AG09319 (cell line): ENCODE measurements at places on chromosomes 13 and 19.

DNA sequence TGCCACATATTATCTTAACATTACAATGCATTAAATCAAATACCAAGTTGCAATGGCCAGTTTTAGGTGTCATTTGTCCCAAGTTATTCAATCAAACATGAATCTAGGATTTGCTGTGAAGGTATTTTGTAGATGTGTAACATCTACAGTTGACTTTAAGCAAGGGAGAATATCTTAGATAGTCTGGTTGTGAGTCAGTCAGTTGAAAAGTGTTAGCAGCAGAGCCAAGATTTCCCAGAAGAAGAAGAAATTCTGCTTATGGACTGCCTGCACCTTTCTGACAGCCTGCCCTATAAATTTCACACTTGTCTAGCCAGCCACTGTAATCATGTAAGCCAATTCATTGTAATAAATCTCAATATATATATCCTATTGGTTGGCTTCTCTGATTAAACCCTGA is 41.3 kb upstream of the INTS6 start:
- no peak for DNase-seq

GRCh38 chr13:48983331-48983730 is 7.6 kb downstream of the FNDC3A start:
- no peak for DNase-seq

- no peak for DNase-seq
Measured at GRCh38 chr13:92175330-92175729, 776.9 kb downstream of the GPC5 start.

DNA sequence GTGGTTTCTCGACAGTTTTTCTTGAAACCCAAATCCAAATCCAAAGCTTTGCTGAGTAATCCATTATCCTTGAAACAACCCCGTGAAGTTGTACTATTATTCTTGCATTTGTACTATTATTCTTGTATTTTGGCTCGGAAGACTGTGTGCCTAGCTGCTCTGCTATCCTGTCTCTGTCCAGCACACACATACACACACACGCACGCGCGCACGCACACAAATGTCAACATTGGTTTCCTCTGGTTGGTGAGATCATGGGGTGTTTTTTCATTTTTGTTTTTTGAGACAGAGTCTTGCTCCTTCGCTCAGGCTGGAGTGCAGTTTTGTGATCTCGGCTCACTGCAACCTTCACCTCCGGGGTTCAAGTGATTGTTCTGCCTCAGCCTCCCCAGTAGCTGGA is 14.9 kb upstream of the KLK4 start:
- DNase-seq = no peak

GRCh38 chr13:38398711-38399493 is 49.3 kb downstream of the UFM1 start:
- peak; percentile 64 for DNase-seq

DNA sequence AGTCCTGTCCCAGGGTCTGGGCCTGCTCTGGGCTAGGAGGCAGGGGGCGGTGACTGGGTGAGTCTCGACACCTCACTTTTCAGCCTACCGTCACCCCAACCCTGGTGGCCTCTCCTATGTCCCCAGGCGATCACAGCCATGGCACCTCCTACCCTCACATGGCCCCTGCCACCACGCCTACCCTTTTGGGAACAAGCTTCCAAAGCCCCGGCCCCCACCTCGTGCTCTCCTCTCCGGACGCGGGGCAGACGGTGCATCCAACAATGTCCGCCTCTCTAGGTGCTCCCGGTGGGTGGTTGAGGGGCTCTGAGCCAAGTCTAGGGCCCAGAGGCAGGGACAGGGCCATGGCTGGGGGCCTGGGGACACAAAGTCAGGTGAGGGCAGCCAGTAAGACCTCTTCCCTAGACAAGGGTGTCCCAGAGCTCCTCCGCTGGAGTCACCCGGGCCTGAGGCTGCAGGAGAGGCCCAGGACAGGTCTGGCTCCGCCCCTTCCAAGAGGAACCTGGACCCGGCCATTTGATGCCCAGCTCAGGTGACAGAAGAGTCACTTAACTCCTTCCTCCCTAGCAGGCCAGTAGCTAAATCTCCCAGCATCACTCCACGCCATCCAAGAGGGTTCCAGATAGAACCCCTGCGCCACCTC is at the start of gene SYNE4:
Gene SYNE4, minus strand, starts transcription at position 478 of the 643 bp plus-strand sequence. Its CDS starts 132 bp downstream, at position 346.
- no peak for DNase-seq

DNA sequence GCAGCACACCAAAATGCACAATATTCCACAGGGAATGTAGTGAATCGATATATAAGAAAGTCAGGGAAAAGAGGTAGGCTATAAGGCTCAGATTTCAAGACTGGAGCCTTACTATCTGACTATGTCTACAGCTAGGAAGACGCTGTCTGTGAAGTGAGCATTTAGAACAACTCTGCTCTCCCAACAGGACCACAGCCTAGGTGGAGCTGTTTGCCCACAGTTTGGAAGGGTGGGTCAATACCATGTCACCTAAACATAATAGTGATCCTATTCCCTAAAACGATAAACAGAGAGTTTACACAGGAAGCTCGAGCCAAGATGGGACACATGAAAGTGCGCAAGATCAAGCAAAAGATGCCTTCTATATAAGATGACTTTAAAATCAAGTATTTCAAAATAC is 2486.0 kb upstream of the PCDH20 start:
- no peak for DNase-seq

DNA sequence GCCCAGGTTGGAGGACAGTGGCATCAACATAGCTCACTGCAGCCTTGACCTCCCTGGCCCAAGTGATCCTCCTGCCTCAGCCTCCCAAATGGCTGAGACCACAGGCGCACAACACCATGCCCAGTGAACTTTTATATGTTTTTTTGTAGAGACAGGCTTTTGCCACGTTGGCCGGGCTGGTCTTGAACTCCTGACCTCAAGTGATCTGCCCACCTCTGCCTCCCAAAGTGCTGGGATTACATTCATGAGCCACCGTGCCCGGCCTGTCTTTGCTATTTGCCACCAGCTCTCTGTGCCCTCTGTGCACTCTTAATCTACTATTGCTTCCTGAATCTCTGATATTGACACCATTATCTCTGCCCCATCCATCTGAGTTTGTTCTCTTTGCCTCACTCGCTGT is 34.3 kb upstream of the LRRC4B start:
- no peak for DNase-seq

- DNase-seq = no peak
Measured at GRCh38 chr19:51097166-51097738, 11.0 kb downstream of the CTU1 start.

GRCh38 chr13:108426893-108427292 is 157.4 kb downstream of the TNFSF13B start:
- DNase-seq = no peak

GRCh38 chr13:106462710-106463109 is 72.8 kb downstream of the EFNB2 start:
- DNase-seq = no peak

DNA sequence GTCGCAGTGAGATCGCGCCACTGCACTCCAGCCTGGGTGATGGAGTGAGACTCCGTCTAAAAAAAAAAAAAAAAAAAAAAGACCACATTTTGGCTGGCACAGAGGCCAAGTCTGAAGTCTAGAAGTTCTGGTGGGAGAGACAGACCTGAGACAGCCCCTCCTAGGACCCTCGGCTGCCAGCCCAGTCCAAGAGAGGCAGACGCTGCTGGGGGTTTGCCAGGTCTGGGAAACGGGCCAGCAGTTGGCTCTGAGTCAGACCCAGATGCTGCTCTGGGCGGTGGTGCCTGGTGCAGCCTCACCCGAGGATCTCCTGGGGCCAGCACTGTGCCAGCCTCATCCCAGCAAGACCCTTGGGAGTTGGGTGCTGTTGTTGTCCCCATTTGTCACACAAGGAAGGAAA is 5.8 kb downstream of the FCHO1 start:
- DNase-seq = no peak

DNA sequence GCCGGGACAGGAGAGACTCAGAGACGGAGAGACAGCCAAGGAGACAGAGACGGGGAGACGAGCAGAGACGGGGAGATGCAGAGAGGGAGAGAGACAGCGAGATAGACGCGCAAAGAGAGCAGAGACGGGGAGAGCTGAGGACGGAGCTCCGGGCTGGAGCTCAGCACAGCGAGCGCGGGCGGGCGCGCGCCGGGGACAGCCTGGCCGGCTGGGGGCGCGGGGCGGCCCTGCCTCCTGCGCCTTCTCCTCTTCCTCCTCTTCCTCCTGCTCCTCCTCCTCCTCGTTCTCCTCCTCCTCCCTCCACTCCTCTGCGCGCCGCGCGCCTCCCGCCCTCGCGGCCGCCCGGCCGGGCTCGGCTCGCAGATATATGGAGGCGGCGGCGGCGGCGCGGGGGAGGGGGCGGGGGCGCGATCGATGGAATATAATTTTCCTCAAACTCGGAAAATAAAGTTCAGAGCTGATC is at the start of gene ERFL:
Gene ERFL, minus strand, starts transcription at position 229 of the 463 bp plus-strand sequence. CDS start 15,530 bp downstream, outside the sequence.
- no peak for DNase-seq

DNA sequence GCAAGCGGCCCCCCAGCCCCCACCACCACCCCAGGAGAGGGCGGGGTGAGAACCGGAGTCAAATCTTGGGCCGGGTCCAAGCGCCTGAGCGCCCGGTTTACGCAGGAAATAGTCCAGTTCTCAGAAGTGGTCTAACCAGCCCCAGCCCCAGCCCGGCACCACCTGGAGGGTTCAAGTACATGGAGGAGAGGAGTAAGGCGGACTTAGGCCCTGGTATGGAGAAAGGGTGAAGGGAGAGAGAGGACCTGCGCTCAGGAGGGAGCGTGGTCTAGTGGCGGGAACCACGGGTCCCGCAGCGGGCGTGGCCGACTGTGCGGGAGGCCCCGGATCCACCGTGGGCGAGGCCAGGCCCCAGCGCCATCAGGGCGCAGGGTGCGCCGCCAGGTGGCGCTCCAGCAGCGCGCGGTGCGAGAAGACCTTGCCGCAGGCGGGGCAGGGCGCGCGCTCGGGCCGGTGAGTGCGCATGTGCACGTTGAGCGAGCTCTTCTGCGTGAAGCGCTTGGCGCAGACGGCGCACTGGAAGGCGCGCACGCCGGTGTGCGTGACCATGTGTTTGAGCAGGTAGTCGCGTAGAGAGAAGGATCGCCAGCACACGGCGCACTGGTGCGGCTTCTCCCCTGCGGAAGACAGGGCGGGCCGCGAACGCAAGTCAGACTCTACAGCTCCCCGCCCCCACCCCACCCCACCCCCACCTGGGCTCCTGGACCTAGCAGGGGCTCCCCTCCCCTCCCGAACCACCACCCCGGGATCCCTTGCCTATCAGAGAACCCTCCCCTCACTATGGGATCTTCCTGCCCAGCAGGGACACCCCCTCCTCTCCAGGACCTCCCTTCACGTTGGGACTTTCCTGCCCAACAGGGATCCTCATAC is 2.1 kb upstream of the SLC27A5 start:
- DNase-seq = peak; percentile 63

GRCh38 chr19:11963566-11964355 is 1.1 kb upstream of the ZNF763 start:
- DNase-seq = peak; percentile 40

- no peak for DNase-seq
Measured at GRCh38 chr13:94696171-94696570, 16.2 kb downstream of the SOX21 start.

GRCh38 chr13:111584101-111584672 is 263.7 kb downstream of the TEX29 start:
- no peak for DNase-seq

GRCh38 chr13:25148402-25148771 is 23.7 kb downstream of the AMER2 start:
- no peak for DNase-seq

DNA sequence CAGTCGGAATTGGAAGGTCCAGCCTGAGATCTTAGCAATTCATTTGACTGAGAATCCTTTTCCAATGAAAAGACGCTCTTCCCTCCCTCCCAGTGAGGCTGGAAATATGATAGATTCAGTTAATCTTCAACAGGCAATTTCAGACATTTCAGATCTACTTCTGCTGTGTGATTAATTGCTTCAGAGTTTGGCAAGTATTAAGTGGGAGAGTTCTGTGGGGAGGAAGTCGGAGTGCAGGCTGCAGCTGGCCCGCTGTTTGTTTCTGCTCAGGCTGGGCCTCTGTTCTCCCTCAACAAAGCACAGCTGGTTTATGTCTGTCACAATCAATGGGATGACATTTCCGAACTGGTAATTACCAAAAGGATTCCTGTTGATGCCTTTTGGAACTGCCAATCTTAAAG is 178.2 kb downstream of the NDFIP2 start:
- DNase-seq = no peak

GRCh38 chr19:17136617-17137016 is 61.0 kb downstream of the MYO9B start:
- no peak for DNase-seq

DNA sequence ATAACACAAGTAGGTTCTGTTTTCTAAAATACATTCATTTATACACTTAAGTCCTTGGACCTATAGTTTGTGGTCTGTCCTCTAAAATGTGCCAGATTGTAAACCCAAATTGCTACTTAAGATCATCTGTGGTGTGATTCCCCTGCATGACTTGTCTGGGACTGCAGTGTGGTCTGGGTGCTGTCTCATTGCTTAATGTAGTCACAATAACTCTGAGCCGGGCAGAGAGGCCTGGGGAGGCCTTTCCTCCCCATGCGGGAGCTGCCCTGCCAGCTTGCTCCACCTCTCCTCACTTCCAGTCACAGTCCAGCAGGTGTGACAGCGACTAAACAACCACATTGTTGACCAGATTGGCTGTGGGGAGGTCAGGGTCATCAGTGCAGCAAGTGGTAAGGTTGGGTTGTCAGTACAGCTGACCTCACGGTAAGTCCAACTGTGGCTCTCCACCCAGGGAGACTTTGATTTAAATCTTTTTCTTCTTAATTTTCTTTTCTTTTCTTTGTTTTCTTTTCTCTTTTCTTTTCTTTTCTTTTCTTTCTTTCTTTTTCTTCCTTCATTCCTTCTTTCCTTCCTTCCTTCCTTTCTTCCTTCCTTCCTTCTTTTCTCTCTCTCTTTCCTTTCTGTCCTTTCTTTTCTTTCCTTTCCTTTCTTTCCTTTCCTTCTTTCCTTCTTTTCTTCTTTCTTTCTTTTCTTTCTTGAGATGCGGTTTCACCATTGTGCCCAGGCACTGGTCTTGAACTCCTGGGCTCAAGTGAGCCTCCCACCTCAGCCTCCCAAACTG is 4.4 kb upstream of the TUBA3C start:
- DNase-seq = no peak

GRCh38 chr13:22214184-22214583 is 543.3 kb downstream of the FGF9 start:
- no peak for DNase-seq

DNA sequence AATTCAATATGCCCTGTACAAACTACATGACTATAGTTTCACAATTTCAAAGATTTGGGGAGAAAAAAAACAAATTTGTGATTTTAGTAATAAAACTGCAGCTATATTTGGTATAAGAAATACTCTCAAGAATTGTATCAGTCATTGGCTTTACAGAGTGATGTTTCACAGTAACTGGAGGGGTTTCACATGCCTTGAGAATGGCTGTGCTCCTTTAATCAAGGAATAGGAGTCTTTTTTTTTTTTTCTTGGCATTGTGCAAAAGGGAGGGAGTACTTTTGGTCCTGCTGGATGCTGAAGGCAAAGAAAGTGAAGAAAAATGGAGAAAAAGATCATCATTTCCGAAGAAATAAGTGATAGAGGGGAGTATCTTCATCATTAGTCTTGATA is 6.8 kb downstream of the ZNF507 start:
- DNase-seq = no peak
